Immature natural killer cell (primary cell): ENCODE measurements at places on chromosomes 3 and 15.

DNA sequence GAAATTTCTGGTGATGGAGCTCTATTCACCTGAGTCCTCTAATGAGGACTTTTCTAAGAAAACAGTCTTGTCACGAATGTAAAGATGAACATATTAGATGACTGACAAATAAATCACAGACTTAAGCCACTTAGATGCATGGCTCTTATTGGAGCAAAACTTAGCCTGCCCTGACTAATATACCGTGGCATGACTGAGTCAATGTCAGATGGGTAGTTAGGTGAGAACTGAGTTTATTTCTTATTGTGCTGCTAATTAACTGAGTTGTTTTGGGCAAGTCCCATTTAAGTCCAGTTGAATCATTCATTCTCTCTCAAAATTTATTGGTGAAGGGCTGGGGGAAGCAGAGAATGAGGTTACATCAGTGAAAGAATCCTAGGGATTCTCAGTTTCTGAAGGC is 459.8 kb downstream of the MCTP2 start:
- H3K27ac ChIP-seq: no peak overlapping the region
- no peak overlapping the region for H3K4me3 ChIP-seq
- no peaks in the 10 kb centered on the region for H3K36me3 ChIP-seq
- no peaks in the 10 kb centered on the region for H3K4me1 ChIP-seq
- H3K27me3 ChIP-seq: peaks cover 3% of the 10 kb centered on the region

DNA sequence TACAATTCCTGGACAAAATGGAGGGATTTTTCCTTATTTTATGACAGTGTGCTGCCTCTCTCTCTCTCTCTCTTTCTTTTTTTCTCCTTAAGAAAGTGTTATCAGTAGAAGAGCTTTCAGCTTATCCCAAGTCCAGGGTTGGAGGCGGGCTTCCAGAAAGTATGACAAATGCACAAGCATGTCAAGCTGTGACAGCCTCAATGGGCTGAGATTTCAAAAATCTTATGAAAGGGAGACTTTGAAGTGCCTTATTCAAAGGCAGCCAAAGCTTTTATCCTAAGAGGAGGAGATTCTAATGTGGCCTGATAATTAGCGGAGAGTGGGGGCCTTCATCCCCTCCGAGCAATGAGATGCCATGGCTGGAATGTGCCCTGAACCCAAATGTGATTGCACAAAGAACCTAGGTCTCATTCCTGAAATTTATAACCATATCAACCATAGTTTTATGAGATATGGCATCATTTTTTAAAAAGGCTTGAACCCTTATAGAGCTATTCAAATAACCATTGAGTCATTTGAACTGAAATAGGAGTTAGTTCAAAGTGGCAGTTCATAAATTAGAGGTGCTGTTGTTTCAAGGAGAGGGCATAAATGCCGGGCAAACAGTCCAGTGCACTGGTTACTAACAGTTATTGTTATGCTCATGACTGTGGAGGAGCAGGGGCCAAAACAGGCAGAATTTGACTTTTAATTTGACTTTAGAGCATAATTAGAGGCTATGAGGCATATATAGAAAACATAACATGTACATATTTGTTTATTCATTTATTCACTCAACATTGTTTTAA is 261.6 kb upstream of the THRB start:
- H3K27ac ChIP-seq: no peak overlapping the region
- no peaks in the 10 kb centered on the region for H3K36me3 ChIP-seq
- no peak overlapping the region for H3K4me3 ChIP-seq
- DNase-seq: no peak

- H3K4me1 ChIP-seq: no peaks in the 10 kb centered on the region
- no peak for DNase-seq
- H3K4me3 ChIP-seq: no peak overlapping the region
- no peak overlapping the region for H3K27ac ChIP-seq
- no peaks in the 10 kb centered on the region for H3K36me3 ChIP-seq
- H3K27me3 ChIP-seq: peaks cover 2% of the 10 kb centered on the region
These were observed 46.1 kb downstream of the SOX2 start for GRCh38 chr3:181757694-181758306.

DNA sequence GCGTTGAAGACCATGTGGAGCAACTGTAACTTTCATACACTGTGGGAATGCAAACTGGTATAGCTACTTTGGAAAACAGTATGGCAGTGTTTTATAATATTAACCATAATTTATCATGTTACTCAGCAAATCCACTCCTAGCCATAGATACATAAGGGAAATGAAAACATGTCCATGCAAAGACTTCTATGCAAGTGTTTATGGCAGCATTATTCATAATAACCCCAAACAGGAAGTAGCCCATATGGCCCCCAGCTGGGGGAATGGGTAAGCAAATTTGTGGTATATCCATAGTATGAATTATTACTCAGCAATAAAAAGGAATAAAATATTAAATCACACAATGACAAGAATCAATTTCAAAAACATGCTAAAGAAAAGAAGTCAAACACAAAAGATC is 23.0 kb upstream of the GATA2 start:
- peaks cover 11% of the 10 kb centered on the region for H3K27me3 ChIP-seq
- H3K36me3 ChIP-seq: no peaks in the 10 kb centered on the region
- no peaks in the 10 kb centered on the region for H3K4me1 ChIP-seq
- no peak overlapping the region for H3K4me3 ChIP-seq
- H3K27ac ChIP-seq: no peak overlapping the region
- DNase-seq: no peak

DNA sequence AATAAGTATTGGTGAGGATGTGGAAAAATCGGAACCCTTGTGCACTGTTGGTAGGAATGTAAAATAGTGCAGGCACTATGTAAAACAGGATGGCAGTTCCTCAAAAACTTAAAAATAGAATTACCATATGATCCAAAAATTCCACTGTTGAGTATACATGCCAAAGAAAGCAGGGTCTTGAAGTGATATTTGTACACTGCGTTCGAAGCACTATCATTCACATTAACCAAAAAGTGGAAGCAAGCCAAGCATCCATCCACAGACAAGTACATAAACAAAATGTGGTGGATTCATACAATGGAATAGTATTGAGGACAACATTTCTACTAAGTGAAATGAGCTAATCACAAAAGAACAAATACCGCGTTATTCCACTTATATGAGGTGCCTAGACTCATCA is 200.7 kb downstream of the TJP1 start:
- H3K27me3 ChIP-seq: peaks cover 1% of the 10 kb centered on the region
- no peaks in the 10 kb centered on the region for H3K36me3 ChIP-seq
- H3K27ac ChIP-seq: no peak overlapping the region
- DNase-seq: no peak
